ENCODE measurements at places on chromosomes 13 and 19. TPM values are rescaled to one million over a fixed set of nuclear protein-coding genes. Genes with fewer than 3 reads are reported as not detected.

The LILRA6 gene
- not detected for total RNA-seq

The CPB2 gene
- not detected for total RNA-seq

The RPS15 gene
- 2,933 TPM for total RNA-seq

The SPACA4 gene
- total RNA-seq, result not detected

The APOC4 gene
- total RNA-seq, result not detected

The TNFSF11 gene
- not detected for total RNA-seq

The ZNF358 gene
- total RNA-seq, result 16.9 TPM

The IGSF23 gene
- total RNA-seq, result not detected

The CYP2A7 gene
- total RNA-seq, result not detected

The OR7D2 gene
- total RNA-seq, result not detected

The IGFL2 gene
- total RNA-seq, result not detected

The LILRB2 gene
- not detected for total RNA-seq

All from Daoy (cell line).